ENCODE measurements at places on chromosomes 1 and 21.
A peak's percentile ranks its signal among the peaks of the same experiment; 100 is the strongest.

- DNase-seq, result no peak
These were observed 1.2 kb downstream of the BTF3L4 start for GRCh38 chr1:52057255-52057654.

- DNase-seq, result no peak
These were observed 16.5 kb upstream of the ETS2 start for GRCh38 chr21:38789275-38789674.

DNA sequence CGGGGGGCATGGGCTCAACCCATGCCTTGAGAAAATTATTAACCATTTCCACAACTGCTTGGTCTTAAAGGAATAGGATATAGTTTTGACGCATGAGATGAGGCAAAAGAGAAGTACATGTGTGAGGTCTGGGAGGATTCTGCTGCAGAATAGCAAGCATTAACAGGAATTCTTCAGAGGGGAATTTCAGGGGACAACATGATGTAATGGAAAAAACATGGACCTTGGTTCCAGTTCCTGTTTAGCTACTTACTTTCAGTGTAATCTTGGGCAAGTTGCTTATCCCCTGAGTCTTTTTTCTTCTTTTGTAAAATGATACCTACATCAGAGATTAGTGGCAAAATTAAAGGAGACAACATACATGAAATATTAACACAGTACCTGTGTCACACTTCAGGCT, 85.6 kb downstream of the PRRX1 start:
- no peak for DNase-seq

GRCh38 chr1:27521336-27521831, 31.4 kb upstream of the WASF2 start:
- DNase-seq, result peak; percentile 71

- no peak for DNase-seq
These were observed 46.1 kb downstream of the RBM11 start for GRCh38 chr21:14262039-14262438.

DNA sequence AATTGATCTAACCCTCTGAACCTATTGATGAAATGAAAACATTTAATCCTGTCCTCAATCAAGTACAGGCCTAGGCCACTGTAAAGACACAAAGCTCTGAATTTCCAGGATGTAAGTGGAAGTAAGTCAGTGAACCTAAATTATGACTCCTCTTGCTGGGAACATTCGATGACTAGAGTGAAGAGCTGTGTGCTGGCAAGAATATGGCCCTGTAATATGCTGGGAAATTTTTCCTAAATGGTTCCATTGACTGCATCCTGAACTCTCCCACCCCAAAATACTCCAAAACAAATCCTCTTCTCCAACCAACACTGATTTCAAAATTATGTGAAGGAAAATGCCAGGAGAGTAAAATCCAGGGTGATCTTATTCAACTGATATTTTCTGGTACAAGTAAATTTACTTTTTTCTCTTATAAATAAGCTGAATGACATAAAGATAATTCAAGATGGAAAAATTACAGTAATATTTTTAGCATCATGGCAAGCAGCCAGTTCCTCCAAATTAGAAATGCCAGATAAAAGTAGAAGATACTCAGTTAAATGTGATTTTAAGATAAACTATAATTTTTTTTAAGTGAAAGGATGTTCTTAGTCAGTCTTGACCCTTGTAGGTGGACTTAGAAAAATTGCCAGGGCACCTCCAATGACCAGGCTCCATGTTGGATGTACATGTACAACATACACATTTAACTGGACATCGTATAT, 269.4 kb downstream of the PTGER3 start:
- no peak for DNase-seq

- no peak for DNase-seq
These were observed 78.6 kb downstream of the RGS2 start for GRCh38 chr1:192887426-192887825.

DNA sequence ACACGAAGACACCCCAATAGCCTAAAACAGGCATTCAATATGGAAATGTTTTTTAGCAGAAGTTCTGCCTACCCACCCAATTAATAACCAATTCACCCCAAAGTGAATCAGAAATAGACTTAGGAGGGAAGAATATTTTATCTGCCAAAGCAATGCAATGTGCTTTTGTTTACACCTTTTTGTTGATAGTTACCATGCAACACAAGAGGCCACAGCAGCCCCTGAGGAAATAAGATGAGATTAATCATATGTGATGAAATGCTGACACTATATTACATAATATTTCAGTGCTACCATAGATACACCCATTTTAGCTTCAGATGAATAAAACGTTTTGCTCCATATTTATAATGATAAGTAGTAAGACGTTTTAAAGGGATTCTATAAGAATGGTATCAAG, 60.9 kb upstream of the RGS2 start:
- DNase-seq, result peak; percentile 6

DNA sequence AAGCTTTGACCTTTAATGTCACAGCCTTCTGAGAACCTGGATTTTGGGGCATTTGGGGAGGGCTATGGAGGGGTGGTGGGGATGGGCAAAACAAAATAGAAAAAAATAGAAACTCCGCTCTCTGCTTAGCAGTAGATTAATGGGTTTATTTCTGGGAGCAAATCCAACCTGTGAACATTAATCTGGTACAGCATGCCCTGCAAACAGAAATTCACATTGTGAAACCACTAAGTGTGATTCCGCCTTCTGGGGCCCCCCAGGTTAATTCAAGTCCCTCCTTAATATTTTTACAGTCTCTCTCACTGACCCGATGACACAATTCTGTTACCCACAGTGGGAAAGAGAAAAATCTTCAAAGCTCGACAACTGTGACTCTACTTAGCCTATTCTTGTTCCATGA, 76.4 kb downstream of the TIAM1 start:
- DNase-seq, result no peak

DNA sequence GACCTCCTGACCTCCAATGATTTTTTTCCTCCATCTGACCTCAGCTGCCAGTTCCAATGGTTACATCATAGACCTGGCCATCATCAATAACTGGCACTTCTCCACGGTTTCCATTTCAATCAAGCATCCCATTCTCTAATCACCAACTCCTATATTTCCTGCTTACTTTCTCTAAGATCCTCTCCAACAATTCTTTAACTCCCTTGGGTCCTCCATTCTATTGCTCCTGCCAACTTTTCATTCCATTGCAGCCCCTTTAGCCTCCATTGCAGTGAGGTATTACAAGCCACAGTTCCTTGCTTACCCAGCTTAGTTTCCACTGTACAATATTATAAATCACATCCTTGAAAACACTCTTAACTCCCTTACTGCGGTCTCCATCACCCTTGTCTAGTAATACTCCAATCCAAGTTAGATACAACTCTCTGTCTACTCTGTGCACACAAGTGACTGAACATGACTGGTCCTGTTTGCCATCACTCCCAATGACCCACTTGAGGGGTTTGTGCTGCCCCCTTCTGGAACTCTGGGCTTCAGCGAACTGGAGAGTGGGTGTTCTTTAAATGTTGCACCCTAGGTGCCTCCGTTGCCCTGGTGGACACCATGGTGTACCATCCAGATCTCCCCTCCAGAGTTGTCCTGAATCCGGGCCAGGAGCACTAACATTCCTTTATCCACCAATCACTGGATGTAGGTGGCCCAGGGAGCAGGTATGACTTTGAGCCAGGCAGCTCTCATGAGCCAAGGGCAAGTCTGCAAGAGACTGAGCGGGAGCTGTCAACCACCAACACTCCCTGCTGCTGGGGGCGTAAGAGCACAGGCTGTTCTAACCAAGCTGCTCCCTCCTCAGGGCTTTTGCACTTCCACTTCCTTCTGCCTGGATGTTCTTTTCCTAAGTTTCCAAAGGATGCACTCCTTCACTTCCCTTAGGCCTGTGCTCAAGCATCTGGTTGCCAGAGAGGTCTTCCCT, 3.7 kb upstream of the FNDC7 start:
- peak; percentile 30 for DNase-seq

DNA sequence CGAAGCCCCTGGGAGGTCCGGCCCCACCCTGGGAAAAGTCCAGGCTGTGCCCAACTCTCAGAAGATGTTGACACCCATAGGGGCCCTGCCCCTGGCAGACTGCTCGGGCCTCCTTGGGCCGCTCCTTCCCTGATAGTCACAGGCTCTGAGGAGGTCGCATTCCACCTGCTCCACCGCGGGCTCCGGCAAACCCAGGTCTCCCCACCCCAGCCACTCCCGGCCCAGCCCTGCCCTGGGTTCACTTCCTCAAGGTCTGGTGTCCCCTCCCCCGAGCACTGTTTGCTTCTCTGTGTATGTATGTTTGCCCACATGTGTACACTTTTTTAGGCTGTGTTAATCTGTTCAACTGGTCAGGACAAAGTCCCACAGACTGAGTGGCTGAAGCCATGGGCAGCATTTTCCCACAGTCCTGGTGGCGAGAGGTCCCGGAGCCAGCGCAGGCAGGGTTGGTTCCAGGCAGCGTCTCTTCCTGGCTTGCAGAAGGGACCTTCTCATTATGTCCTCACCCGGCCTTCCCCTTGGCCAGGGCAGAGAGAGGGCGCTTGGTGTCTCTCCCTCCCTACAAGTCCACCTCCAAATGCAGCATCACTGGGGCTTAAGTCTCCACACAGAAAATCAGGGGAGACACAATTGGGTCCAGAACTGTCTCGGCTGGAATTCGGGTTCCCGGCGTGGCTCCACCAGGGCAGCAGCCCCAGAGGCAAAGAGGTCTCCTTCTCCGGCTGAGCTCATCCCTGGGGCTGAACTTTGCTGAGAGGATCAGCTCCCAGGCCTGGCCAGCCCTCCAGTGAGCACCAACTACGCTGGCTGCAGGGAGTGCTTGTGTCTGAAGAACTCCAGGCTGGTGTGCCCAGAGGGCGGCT, 10.5 kb upstream of the PRXL2B start:
- no peak for DNase-seq

DNA sequence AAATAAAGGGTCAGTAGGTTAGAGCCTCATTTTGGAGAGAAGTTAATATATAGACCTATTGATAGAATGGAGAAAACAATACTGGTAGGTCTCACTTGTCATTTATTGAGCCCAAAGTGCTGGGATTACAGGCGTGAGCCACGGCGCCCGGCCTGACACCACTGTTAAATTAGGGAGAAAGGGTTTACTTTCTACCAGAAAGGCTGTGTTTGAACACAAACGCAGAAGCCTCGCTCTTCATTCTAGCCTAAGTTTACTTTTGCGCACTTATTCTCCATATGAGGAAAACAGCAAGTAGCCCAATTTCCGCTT, 710 bp upstream of the PRPF3 start:
- peak; percentile 3 for DNase-seq

GRCh38 chr1:86375688-86376087, 20.4 kb downstream of the ODF2L start:
- DNase-seq, result no peak

- DNase-seq, result no peak
These were observed 39.6 kb downstream of the KCTD3 start for GRCh38 chr1:215606564-215607168.

- DNase-seq, result no peak
These were observed 89.3 kb downstream of the LBR start for GRCh38 chr1:225338545-225338944.

DNA sequence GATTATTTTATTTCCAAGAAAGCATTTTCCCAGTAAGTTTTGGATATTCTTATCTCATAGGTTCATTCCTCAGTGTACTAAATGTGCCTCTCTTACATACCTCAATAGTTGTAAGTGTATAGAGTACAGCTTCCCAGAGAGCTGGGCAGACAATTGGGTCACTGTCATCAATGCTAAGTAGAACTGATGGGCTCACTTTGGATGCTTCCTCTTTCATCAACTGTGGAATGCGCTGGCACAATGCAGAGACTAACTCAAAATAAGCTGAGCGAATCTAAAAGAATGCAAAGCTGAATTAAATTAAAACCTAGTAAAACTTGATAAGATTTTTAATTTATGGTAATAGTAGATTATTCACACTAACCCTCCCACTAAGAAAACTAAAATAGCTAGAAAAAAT, 21.5 kb downstream of the LTN1 start:
- no peak for DNase-seq

DNA sequence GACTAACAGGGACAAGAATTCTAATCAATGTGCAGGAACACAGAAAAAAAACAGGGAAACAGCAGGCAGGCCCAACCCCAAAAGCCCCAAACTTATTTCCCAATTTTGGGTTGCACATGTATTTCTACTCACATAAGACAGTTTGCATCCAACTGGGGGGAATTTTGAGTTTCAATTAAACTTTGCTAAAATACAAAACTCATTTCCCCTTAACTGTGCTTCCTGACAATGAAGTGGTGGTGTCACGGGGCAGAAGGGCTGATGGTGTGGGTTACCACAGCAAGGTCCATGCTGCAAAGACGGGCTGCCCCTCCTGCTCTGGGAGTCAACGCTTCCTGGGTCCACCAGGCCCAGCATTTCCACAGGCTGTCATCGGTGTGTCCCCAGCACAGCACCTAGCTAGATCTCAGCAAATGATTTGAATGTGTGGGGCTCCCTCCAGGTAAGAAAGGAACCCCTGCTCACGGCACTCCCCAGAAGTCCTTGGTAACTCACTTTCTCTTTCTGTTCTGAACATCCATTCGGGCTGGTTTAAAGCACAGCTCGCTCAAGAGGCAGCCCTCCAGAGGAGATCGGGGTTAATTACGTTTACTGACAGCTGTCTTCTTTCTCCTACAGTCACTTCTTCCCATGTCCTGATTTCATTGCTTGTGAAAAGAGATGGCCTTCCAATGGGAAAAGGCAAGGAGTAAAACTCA, 27.4 kb downstream of the HIVEP3 start:
- DNase-seq, result peak; percentile 84

Data from hematopoietic multipotent progenitor cell (in vitro differentiated cells).